ENCODE measurements at places on chromosomes 1 and 21. TPM values are rescaled to one million over a fixed set of nuclear protein-coding genes. Genes with fewer than 3 reads are reported as not detected.

GRCh38 chr1:78275906-78276685, 214.7 kb upstream of the PTGFR start:
- peak; percentile 27 for DNase-seq

- no peak for DNase-seq
Observed at GRCh38 chr21:38422082-38422481, 76.2 kb downstream of the ERG start.

DNA sequence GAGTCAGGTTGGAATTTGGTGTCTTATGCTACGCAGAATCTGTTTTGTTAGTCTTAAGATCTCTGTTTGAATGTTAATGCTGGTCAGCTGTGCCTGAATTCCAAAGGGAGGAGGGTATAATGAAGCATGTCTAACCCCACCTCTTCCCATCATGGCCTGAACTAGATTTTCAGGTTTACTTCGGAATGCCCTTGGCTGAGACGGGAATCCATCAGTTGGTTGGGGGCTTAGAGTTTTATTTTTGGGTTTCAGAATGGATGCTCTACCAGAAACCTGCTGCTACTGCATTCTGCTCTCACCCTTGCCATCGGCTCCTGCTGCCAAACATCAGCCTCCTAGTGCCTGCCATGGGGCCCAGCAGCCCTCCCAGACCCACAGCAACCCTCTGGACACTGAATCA, 24.1 kb upstream of the ETV3 start:
- DNase-seq, result peak; percentile 45

- DNase-seq, result no peak
Observed at GRCh38 chr1:207810173-207810572, 58.3 kb downstream of the CD46 start.

- no peak for DNase-seq
Observed at GRCh38 chr1:67273591-67273990, 34.1 kb upstream of the IL12RB2 start.

DNA sequence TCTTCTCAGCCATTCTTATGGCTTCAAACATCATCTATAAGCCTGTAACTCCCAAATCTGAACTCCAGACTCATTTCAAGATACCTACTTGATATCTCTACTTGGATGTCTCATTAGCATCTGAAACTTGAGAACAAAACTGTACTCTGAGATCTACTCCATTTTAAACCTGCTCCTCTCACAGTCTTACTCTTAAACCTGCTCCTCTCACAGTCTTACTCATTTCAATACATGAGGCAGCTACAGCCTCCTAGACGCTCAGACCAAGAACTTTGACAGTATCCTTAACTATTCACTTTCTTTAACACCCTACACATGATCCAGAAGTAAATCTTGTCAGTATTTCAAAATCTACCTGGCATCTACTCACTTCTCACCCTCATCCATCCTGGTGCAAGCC, 54.3 kb downstream of the NBPF6 start:
- DNase-seq, result no peak

NBPF6 gene
- total RNA-seq, result not detected

MSH4 gene
- total RNA-seq, result 0.51 TPM

DNA sequence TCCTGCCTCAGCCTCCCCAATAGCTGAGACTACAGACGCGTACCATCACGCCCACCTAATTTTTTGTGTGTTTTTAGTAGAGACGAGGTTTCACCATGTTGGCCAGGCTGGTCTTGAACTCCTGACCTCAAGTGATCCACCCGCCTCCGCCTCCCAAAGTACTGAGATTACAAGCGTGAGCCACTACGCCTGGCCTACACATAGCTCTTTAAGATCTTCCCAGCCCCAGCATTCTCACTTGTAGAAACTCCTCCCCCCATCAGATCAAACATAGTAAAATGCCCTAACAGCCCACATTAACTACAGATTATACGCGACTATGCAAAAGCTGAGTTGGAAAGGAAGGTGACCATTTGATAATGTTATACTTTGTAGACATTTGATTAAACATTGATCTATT, 634.8 kb downstream of the MATN1 start:
- DNase-seq, result no peak

- DNase-seq, result no peak
Observed at GRCh38 chr21:46054031-46054430, 43.9 kb upstream of the COL6A2 start.

DNA sequence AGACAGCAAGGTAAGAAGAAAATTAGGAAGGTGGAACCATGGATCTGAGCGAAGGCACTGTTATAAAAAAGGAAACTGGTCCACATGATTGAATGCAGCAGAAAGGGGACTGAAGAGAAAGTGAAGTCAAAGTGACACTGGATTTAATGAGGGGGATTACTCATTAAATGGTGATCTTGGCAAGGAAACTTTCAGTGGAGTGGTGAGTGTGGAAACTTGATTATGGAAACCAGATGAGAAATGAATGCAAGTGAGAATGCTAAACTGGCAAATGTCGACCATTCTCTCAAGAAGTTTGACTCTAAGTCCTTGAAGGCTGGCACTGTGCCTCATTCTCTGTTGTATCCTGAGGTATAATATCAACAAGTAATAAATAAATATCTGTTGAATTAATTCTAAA, 23.3 kb downstream of the COLGALT2 start:
- DNase-seq, result no peak

- DNase-seq, result peak; percentile 63
Observed at GRCh38 chr1:203593723-203594122, 32.9 kb upstream of the ATP2B4 start.

HS2ST1 gene
- 24.0 TPM for total RNA-seq

- DNase-seq, result no peak
Observed at GRCh38 chr1:8910331-8910730, 31.8 kb upstream of the ENO1 start.

DNA sequence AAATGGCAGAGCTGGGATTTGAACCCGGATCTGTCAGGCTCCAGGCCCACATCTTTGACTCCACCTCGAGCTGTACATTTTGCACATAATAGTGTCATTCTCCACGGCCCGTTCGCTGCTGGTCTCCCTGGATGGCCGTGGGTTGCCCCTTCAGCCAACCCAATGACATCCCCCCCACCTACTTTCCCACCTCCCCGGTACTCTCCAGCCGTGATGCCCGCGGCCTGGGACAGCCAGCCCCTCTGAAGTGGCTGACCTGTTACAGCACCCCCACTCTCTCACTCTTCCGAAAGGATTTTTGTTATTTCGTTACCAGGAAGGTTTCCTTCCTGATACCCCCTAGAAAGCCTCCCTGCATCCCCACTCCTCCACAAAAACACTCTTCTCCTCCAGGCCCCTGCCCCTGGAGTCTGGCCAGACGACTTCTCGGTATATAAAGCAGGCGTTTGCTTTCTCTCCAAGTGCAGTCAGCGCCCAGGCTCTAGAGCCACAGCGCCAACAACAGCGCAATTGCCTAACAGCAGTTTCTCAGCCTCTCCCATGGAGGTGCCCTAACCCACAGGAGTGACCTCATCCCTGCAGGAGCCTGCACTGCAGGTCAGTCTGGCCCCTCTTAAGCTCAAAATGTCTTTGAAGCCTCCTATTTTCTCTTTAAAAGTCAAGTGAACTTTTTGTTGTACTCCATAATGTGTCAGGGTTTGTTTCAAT, 14.5 kb upstream of the GJB5 start:
- DNase-seq, result peak; percentile 44

ZC3H12A gene
- total RNA-seq, result 5.1 TPM

DNA sequence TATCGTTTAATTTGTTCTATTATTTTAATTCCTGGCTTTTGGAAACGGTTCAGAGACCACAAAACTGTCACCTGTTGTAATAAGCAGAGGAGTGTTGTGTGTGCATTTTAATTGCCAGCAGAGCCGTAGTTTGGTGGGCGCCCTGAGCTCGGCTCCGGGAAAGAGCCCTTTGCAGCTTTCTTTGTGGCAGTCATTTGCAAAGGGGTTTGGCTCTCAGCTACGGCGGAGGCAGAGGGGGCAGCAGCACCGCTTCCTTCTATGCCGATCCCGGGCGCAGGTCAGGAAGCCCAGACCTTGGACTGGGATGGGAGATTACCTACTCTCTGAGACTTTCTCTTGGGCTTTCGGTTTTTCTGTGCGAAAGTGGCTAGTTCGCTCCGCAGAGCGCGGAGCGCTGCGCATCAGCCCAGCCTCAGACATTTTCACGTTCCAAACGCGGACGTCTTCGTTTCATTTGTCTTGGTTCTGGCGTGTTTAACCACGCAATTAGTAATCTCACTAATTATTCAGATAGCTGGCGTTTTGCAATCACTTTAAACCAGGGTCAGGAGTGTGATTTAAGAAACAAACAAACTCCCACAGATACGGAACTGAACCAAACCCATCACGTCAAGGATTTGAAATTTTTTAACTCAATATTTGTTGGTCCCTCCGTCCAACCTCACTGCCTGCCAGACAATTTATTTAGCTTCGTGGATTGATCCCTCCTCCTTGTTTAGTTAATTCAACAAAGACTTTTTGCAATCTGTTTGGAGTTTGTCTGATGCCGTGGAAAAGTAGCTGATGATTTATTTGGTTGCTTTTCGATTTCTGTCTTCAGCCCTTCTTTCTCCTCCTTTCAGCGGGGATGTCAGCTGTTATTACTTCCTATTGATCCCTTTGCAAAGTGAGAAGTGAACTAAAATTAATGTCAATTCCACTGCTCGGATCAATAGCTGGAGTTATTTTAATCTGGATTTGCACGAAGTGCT, 3.9 kb downstream of the RNF220 start:
- DNase-seq, result peak; percentile 50

- DNase-seq, result peak; percentile 36
Observed at GRCh38 chr1:228141226-228142044, 1.4 kb downstream of the GUK1 start.

TRIM58 gene
- total RNA-seq, result 2.5 TPM

FASLG gene
- total RNA-seq, result 0.31 TPM

DNA sequence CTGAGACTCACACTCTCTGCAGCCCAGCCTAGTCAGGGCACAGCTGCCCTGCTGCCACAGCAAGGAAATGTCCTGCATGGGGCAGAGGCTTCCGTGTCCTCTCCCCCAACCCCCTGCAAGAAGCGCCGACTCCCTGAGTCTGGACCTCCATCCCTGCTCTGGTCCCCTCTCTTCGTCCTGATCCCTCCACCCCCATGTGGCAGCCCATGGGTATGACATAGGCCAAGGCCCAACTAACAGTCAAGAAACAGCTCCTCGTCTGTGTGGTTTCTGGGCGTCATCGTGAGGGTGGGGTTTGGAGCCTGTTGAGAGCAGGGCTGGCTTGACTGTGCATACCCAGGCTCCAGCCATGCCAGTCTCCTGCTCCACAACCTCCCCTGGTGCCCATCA, 19.5 kb downstream of the FAAH start:
- DNase-seq, result no peak

DNA sequence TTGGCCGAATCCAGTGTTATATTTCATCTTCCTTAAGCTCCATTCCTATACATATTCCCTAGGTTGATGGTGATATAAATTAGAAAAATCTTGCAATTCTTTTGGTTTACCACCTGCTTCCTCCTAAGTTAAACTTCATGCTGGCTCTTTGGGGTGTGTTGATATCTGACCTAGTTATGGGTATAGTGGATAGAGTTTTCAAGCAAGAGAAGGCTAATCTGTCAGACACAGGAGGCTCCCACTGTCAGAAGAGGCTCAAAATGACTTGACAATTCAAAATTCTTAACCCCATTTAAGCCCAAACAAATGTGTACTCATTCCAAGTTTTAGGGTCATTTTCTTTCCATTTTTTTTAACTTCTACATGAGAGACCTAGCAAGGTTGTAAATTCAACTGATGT, 8.5 kb upstream of the SLC35D1 start:
- no peak for DNase-seq

DNA sequence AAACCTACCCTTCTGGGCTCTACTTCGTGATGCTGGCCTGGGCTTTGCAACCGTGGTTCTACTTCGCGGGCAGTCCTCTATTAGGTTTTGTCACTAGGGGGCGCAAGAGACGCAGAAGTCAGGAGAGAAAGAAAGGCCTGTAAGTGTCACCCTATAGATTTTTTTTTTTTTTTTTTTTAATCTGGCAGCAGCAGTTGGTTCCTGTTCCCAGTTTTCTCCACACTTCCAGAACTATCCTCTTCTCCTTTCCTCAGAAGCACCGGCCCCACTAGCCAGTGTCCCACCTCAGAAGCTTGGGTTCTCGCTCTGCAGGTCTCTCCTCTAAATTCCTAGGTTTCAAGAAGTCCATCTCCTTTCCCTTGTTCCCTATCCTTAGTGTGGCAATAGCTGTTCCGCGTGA, 9.1 kb upstream of the LCE2D start:
- DNase-seq, result peak; percentile 82

DNA sequence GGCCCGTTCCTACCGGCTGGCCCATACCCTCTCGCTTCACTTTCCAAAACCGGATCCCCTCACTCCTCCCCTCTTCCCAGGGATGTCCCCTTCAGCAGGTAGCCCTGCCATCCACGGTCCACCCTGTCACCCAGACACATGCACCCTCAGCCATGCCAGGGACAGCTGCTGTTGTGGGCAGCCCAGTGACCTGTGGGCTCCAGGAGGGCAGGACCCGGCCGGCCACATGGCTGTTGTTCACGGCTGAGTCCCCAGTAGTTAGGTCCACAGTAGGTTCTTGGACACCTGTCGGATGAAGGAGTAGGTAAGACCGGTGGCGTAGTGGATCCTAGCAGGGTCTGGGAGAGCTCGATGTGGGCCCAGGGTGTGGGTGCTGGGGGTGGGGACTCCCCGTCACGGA, 12.5 kb downstream of the SPSB1 start:
- no peak for DNase-seq

TFF2 gene
- not detected for total RNA-seq

LRRC8D gene
- 10.9 TPM for total RNA-seq

DNA sequence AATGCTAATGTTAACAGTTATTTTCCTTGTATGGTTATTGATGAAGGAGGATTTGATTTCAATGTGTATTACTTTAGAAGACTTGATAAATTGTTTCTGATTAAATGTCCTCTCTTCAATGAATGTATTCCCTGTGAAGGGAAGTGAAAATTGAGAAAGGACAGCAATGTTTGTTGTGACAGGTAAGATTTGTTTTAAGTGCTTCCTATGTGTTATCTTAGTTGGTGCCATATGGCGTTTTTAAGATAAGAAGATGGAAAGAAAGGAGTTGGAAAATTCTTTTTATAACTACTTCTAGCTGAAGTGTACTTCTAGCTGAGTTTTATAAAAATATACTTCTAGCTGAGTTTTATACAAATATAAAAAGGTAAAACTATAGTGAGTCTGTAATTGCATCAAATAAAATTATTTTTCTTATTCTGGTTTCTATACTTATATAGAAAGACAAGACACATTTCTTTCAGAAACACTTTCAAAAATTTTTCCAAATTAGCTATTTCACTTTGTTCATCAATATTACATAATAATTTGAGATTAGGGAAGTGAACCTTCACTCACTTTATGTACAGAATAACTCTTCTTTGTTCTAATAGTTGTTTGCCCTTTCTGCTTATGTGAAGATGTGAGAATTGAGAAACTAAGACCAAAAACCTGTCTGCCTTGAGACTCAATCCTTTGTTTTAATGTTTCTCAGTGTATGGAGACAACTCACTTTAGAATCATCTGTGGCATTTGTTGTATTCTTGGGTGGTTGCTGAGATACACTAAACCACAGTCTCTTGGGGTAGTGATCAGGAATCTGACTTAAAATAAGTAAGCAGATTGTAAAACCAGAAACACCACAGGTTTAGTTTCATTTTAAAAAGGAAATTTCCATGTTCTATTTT, 382.9 kb upstream of the B3GALT2 start:
- DNase-seq, result no peak

GJA8 gene
- not detected for total RNA-seq

DISC1 gene
- 24.3 TPM for total RNA-seq

- no peak for DNase-seq
Observed at GRCh38 chr1:214244841-214245240, 36.1 kb upstream of the SMYD2 start.

C8A gene
- not detected for total RNA-seq

- DNase-seq, result no peak
Observed at GRCh38 chr1:76086597-76086996, 12.1 kb downstream of the ST6GALNAC3 start.

- no peak for DNase-seq
Observed at GRCh38 chr1:23701996-23702395, 10.4 kb downstream of the RPL11 start.

Data from tongue (tissue), 3 donors.